Stimulated activated CD8-positive, alpha-beta memory T cell treated with anti-CD3 and anti-CD28 coated beads, Interleukin-4, amount 100 ng/mL, for 1 hour (primary cell): ENCODE measurements at places on chromosomes 7 and 10.

- DNase-seq: no peak
Measured at GRCh38 chr10:77925795-77926565, 575 bp downstream of the DLG5 start.

- no peak for DNase-seq
Measured at GRCh38 chr7:74372511-74373111, 81.1 kb upstream of the GTF2IRD1 start.

DNA sequence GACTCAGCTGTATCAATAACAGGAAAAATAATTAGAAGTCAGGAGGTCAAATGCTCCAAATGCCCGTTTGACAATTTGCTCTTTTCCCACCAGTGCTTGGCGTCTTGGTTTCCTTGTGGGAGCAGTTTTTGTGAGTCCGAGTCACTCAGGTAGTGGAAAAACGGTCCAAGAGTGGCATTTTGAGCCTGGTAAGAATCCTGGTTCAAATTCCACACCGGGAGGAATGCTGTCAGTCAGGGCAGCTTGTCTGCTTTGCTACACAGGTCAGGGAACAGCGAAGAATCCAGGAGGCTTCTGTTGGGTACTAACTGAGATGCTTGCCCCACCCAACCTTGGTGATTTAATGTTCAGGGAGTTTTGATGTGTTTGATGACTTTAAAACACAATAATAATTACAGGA lies 209.5 kb downstream of the HERPUD2 start:
- DNase-seq: no peak

DNA sequence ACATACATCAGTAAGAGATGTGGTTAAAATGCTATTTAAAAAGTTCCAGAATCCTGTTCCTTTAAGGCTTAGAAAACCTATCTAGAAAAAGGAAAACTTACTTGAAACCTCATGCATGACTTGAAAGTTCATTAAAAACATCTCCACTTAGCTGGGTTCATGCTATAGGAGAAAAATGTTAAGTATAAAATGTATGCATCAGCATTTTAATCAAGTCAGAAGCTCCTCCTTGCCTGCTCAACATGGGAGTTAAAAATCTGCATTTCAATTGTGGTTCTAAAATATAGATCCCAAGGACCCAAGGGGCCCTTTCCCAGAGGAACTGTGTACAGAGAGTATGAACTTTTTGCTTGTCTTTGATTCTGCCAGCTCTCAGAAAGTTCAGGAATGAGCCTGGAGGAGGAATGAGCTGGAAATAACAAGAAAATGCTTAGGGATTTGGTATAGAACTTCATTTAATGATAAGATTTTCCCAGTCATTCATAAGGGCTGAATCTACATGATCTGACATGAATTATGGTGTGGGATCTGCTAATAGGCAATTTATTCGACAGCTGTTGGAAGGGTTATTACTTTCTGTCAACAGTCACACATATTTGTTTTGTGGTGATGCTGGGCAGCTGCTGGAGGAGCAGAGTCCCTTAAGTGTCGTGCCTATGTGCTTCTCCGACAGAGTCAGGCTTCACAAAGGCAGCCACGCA lies 85.6 kb upstream of the MTPN start:
- no peak for DNase-seq

- DNase-seq: no peak
Measured at GRCh38 chr10:89360157-89360556, 17.7 kb upstream of the IFIT1B start.

DNA sequence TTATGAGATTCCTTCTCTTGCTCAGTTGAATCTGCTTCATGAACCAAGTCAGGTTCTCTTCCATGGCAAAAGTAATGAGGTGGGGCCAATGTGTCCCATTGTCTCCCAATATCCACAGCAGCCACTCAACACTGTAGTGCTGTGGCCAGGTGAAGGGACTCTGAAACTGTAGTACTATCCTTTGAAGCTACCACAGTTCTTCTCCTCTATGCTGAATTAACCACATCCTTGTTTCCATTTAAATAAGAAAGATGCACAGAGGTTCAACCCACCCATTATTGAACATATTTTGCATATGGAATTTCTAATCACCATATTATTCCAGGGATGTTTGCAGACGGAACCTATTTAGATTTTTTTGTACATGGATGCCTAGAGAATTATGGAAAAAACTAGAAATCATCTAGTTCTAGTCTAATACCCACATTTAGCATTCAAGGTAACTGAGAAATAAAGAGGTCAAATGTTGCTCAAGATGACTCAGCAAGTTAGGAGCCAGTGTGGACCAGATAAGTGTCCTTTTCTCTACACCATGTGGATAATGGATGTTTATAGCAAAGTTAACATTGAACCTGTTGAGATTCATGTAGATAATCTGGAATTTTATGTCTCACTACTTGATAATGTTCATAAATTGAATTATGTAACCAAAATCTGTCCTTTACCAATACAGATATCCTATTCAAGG lies 64.5 kb downstream of the LRRTM3 start:
- no peak for DNase-seq
